ENCODE measurements at places on chromosomes 13 and 19.

DNA sequence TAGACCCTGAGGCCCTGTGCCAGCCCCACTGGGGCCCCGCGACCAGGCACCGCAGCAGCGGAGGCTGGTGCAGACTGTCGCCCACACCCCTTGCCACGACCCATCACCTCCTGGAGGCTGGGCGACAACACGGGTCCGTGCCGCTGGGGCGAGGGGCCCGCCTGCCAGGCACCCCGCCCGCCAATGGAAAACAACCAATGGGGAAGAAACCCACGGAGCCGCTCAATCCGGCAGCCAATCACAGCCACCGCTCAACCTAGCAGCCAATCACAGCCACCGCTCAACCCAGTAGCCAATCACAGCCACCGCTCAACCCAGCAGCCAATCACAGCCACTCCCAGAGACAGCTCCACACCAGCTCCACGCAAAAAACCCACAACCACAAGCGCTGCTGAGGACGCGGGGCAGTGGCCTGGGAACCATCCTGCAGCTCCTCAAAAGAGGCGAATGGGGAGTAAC is 29.7 kb downstream of the GPX4 start:
- DNase-seq, result no peak

DNA sequence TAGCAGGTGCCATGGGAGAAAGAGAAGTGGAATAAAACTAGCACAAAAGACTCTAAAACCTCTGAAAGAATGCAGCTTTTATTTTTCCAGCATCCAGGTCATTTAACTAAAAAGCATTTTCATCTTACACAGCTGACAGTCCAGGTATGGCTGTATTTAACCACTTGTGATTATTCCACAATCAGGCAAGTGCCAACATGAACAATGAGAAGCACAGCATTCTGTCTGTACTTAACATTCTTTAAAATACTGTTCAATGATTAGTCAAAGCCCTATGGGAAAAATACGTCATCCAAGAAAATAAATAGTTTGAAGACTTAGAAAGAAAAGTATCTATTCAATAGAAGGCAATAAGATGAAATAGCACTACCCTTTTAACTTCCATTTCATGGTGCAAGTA is 246.9 kb downstream of the LIG4 start:
- no peak for DNase-seq

GRCh38 chr19:49712397-49712859 is 21.5 kb downstream of the CPT1C start:
- peak; percentile 84 for DNase-seq

DNA sequence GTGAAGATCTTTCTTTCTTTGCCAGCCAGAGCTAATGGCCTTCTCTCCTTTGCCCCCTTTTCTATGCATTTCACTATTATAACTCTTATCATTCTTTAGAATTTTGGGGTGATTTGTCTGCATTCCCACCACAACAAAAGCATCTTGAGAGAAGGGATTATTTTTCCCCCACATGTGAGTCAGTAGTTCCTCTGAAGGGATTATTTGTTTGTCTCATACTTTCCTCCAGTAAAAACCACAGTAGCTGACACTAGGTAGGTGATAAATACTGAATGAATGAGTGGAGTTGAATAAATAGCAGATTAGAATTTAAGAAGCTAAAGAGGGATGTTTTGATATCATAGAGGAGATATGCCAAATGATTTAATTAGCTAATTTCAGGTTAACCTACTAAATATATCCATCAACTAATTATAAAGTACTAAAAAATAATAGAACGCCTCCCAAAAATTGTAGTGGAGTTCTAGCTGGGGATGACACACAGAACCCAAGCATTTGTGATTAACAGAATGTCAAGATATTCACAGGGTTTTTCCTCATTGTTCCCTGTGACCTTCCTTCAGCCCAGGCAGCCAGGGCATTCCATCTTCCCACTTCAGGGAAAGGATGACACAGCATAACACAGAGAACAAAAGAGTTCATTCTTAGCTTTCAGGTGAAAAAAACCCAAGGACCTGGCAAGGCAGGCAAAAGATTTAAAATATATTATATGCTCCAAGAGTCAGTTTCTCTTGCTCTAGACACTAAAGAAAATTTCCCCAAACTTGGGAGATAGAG is 3.5 kb upstream of the TBC1D4 start:
- peak; percentile 76 for DNase-seq

DNA sequence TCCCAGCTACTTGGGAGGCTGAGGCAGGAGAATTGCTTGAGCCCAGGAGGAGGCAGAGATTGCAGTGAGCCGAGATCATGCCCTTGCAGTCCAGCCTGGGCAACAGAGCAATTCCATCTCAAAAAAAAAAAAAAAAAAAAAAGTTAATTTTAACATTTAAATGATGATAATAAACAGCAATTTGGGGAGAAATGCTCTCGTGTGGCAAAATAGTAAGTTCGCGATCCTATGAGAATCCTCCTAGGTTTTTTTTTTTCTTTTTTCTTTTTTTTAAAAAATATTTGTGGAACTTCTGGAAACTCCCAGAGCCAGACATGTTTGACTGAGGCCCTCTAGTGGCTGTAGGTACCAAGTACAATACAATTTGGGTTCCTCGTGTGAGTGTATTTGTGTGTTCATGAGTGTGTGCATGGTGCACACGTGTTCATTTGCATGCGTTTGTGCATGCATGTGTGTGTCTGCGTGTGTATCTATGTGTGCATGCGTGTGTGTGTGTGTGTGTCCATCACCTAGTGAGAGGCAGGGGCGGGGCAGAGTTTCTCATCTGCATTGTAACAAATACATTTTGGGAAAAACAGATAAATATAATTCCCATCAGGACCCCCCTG is 31.2 kb downstream of the TMPRSS9 start:
- no peak for DNase-seq
